ENCODE measurements at places on chromosomes 5 and 9. TPM values are rescaled to one million over a fixed set of nuclear protein-coding genes. Genes with fewer than 3 reads are reported as not detected.

Gene PCDHGB4
- 11.7 TPM for total RNA-seq

Gene QRFP
- not detected for total RNA-seq

Gene PHF24
- total RNA-seq = 0.69 TPM

Gene NPR3
- 21.7 TPM for total RNA-seq

Gene HAPLN1
- 24.4 TPM for total RNA-seq

Gene BARHL1
- total RNA-seq = not detected

Gene UGT3A1
- 0.16 TPM for total RNA-seq

Gene ENHO
- total RNA-seq = 0.26 TPM

Gene IL4
- total RNA-seq = not detected

Gene CFAP157
- not detected for total RNA-seq

Gene ANKRD31
- total RNA-seq = 0.69 TPM

Gene FOXD4L6
- not detected for total RNA-seq

DNA sequence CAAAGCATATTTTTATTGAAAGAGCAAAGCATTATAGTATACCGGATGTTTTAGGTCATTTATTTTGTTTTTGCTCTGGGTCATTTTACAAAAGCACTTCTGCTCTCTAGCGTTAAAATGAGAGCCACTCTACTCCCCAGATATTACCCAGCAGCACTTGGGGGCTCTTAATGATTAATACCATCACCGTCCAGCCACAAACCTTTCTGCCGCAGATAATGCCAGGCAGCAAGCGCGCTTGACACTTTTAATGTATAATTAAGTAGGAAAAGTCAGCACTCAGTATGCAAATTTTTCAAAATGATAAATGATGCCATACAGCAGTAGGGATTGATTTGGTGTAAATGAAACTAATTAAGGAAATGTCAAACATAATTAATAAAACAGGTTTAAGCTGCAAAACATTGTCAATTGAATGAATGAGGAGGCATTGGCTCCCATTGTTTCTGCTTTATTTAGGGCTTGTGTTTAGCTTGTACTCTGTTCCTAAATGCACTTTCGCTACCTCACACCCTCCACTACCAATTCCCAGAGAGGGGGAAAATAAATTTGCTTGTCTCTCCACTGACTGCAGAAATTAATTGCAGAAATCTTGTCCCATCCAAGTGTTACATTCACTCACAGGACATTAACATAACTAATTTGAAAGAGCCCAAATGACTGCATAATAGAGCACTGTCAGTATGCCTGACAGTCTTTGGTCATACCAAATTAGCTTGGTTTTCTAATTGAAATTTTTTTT is 358.8 kb upstream of the ARRDC3 start:
- no peak for DNase-seq

GRCh38 chr5:131530706-131531331 is 104.2 kb downstream of the RAPGEF6 start:
- no peak for DNase-seq

DNA sequence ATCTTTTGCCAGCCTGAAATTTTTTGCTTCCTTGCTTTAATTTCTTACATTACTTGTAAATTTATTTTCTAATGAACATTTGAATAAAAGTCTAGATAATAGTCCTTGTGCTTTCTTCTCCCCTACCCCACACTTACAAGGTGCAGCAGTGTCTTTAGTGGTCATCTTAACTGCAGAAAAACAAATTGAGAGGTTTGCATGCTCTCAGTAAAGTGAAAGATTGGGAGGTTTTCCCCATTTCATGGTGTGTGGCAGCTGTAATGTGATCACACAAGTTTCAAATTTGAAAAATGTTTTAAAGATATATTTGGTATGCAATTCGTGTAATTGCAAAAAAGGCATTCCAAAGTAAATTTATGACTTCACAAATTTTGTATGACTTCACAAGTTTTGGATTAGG is 14.7 kb downstream of the APC start:
- DNase-seq = no peak

- DNase-seq = no peak
These were observed 94.7 kb upstream of the SAP30L start for GRCh38 chr5:154351141-154351540.

- peak; percentile 41 for DNase-seq
These were observed 2.7 kb downstream of the PTGES start for GRCh38 chr9:129750013-129750638.

DNA sequence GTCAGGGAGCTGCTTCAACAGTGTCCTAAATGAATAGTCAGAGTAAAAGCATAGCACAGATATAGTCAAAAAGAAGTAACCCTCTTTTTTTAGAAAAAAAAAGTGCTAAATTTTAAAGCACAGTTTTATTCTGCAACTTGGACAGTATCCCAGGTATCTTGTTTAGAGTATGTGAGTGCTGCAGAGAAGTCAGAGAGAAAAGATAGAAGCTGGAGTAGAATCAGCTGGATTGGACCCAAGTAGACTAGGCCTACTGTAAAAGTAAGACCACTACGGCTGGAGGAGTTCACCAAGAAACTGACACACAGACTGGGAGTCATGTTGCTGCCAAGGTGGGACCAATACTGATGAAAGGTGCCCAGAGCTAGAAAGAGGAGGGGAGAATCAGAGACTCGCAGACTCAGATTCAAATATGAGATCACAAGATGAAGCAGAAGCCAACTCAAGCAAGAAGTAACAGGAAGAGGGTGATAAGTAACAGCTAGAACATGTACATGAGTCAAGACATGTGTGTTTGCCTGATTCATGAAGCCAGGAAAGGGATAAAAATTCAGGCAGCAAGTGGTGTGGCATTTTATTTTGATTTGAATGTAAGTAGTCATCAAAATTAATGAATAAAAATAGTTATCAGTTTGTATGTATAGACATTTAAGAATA is 25.6 kb upstream of the TUSC1 start:
- no peak for DNase-seq

- no peak for DNase-seq
These were observed 493.0 kb downstream of the CAAP1 start for GRCh38 chr9:26399556-26399955.

DNA sequence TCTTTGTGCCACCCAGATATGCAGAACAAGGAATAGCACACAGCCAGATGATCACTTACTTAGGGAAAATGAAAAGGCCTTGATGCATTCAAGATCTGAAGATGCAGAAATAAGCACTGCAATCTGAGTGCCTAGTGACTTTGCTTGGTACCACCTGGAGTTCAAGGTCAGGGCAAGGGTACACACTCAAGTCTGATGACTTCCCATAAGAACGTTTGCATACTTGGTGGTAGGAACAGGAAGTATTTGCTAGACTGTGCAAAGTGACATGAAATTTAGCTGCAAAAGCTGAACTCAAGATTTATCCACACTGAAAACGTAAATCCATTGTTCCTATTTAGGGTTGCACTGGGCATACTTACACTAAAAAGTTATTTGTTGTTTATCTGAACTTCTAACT is 177.1 kb downstream of the PIK3R1 start:
- no peak for DNase-seq

GRCh38 chr5:30100148-30100713 is 1093.3 kb upstream of the CDH6 start:
- DNase-seq = no peak

GRCh38 chr5:170135796-170136490 is 30.2 kb downstream of the FOXI1 start:
- DNase-seq = no peak

DNA sequence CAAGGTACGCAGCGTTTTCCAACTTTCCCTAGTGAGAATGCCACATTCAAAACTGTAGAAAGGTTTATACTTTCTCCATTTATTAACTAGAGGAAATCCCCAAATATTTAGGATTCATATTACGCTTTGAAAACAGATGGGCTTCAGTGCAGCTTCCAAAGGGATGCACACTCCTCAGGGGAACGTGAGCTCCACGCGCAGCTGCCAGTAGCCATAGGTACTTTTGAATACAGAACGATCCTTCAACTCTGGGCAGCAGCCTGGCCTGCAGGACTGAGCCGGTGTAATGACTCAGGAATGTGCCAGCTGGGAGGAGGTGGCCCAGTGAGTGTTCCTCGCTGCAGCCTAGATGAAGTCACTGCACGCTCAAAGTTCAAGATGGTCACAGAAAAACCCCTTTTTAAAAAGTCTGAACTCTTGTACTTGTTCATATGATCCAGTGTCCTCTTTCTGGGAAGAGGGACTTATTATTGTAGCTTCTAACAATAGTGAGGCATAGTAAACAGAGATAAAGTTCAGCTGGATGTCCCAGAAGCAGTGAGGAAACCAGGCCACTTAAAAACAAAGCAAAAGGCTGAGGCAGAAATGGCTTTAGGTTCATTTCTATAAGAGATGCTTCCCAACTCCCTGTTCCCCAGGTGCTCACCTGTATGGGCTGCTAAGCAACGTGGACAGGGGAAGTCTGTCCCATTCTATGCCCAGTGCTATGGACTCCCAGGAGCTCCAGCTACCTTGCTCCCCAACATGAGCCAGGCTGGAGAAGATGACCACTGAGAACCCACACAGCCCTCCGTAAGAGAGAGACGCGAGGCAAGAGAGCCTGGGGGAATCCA is 130.0 kb downstream of the LHFPL2 start:
- no peak for DNase-seq

GRCh38 chr9:29475471-29475870 is 1902.2 kb upstream of the C9orf72 start:
- no peak for DNase-seq

DNA sequence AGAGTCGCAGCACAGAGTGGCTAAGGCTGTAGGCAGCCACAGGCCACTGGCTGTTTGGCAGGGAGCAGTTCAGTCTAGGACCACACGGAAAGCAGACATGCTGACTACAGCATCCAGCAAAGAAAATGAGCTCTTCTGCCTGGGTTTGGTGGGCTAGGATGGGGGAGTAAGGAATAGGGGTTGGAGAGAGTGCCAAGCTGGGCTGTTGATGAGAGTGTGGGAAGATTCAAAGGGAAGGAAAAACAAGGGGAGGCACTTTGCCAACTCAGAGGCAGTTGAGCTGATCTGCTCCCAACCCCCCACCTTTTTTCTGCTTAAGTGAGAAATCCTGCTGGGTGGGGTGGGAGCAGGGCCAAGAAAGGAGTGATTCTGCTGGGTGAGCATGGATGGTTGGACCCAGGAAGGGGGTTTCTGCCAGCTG is 35.9 kb downstream of the SVEP1 start:
- no peak for DNase-seq

- DNase-seq = no peak
These were observed 1.8 kb upstream of the ENG start for GRCh38 chr9:127856094-127856728.

GRCh38 chr9:13847270-13847669 is 466.7 kb downstream of the NFIB start:
- no peak for DNase-seq

GRCh38 chr5:149357370-149358293 is at the start of gene PCYOX1L:
TSS of gene PCYOX1L (plus strand) at chr5:149358046. CDS start at chr5:149358069, 23 bp downstream.
- DNase-seq = peak; percentile 91

- no peak for DNase-seq
These were observed 50.4 kb upstream of the MVB12B start for GRCh38 chr9:126276056-126276728.

DNA sequence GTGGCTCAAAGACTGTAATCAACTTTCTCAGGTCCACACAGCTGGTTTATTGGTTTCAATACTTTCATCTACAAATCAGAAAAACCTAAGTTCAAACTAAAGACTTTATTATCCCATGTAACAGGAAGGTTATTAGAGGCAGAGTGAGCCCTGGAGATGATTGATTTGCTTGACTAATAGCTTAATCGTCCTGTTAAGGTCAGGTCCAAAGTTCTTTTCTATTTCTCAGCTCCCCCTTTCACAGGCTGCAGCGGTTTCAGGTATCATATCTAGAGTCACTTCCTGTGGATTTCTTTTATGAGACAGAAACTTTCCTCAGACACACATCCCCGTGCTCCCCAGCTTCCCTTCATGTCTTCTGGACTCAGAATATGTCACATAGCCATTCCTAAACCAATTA is 166.4 kb downstream of the PRELID2 start:
- DNase-seq = no peak

DNA sequence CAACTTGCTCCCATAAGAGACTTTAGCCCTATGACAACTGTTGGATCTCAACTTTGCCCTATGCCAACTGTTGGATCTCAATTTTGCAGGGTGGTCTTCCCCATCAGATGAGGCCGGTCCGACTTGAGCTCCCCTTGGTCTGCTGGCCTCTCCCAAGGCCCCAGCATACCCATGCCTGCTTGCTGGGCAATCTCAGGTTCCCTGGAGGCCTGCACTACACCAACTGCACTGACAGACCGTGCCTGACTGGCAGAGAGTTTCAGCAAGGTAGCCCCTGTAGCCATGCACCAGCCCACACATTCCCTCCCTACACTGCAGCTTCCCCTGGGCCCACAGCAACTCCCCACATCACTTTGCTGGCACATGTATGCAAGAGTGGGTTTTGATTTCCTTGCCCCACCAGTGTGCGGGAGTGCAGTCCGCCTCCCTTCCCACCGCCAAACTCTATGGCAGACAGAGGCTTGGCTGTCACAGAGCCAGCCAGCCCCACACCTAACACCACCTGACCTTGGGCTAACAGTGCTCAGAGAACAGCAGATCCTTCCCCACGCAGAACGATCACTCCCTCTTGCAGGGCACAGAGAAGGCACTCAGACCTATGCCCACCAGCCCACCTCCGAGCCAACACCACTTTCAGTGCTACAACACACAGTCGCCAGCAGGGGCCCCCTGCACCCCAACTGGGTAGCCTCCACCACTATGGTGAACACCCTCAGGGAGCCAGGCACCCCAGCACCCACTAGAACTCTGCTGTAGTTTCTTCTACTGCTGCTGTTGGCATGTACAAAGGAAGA is 279.9 kb upstream of the COX7C start:
- DNase-seq = no peak

DNA sequence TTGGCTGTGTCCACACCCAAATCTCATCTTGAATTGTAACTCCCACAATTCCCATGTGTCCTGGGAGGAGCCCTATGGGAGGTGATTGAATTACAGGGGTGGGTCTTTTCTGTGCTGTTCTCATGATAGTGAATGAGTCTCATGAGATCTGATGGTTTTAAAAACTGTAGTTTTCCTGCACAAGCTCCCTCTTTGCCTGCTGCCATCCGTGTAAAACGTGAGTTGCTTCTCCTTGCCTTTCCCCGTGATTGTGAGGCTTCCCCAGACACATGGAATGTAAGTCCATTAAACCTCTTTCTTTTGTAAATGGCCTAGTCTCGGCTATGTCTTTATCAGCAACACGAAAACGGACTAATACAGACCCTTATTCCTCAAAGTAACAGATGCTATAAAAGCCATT is 94.1 kb downstream of the DOCK2 start:
- no peak for DNase-seq

All from urinary bladder (tissue), 4 donors.